ENCODE measurements at places on chromosomes 16 and 17.

GRCh38 chr17:76584427-76585032 is 1.1 kb downstream of the ST6GALNAC2 start:
- DNase-seq: no peak

DNA sequence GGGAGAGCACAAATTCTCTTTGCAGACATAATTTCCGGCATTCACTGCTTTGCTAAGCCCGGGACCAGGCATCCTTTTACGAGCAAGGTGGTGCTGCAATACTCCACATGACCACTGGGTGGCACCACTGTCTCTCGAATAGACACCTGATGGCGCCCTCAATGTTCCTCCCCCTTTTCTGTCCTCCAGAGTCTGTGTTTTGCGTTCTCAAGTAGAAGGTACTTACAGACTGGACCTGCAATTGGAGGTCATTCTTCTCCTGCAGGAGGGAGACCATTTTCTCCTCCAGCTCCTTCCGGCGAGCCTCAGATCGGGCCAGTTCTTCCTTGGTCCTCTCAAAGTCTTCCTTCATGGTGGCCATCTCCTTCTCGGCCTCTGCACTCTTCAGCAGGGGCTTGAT is 45.2 kb downstream of the MYH13 start:
- peak; percentile 45 for DNase-seq

GRCh38 chr16:2776500-2777139 is 460 bp downstream of the ELOB start:
- DNase-seq: peak; percentile 21

GRCh38 chr16:9012848-9013507 is 49.3 kb upstream of the USP7 start:
- no peak for DNase-seq

GRCh38 chr16:85913688-85914422 is 14.9 kb downstream of the IRF8 start:
- no peak for DNase-seq

DNA sequence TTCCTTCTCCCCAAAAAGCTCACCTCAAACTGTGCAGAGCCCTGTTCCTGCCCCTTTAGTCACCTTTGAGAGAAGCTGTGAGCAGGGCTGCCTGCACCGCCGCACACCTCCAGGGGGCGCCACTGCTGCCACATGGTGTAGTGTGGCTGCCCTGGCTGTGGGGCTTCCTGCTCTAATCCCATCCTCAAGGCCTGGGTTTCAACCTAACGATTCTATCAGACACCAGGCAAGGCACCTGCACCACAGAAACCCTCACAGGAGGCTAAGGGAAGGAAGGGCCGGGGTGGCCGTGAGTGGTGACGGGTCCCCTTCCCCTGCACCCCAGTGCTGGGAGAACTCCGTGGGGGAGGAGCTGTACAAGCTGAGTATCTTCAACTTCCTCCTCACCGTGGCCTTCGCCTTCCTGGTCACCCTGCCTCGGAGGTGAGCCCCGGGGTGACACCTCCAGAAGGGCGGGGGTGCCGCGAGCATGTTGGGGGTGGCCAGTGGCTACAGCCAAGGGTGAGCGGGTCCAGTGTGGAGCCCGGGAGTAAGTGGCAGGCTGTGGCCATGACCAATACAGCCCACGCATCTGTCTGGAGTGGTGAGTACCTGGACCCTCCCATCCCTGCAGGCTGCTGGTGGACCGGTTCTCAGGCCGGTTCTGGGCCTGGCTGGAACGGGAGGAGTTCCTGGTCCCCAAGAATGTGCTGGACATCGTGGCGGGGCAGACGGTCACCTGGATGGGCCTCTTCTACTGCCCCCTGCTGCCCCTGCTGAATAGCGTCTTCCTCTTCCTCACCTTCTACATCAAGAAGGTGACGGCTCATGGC is 7.0 kb downstream of the TMC8 start:
- peak; percentile 41 for DNase-seq

DNA sequence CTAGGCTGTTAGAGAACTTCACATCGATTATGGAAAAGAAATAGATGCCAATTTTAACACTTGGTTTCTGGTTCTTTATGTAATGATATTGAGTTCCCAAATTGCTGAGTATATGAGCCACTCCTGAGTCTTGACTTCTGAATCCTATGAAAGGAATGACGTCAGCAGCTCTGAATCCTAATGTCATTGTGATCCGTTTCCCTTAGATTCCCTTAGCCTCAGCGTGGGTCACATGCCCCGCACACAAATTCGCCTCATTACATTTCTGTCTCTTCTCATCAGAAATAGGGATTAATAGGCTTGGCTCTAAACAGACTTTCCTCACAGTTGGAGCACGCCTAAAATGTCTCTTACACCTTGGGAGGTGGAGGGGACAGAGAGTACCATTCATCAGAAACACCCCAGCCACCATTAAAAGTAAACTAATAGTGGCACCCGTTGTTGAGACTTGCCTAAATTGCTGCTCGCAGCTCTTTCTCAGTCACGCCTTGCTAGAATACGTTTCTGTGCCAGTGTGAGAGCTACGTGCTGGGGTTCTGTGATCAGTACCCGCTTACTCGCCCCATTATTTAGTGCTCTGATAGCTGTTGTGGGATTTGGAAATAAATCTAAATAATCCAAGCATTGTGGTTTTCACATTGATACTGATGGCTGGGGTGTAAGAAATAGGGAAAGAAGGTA is 7.1 kb downstream of the MRM3 start:
- no peak for DNase-seq

GRCh38 chr16:46899443-46900143 is 15.4 kb downstream of the GPT2 start:
- DNase-seq: no peak

GRCh38 chr17:60148373-60148772 is 1.4 kb upstream of the CA4 start:
- DNase-seq: no peak

DNA sequence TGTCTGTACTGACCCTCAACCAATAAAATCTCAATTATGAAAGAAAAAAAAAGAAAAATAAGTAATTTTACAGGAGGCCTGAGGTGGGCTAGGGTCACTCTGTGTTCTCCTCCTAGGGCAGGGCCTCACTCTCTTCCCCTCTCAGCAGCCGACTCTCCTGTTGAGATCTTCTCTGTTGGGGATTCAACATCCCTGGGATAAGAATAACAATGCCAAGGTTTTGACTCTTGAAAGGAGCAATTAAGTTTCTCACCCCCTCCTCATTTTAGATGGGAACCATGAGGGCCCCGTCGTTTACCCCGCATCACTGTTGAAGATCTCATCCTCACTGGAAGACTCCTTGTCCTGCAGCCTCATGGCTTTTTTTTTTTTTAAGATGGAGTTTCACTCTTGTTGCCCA is 21.5 kb upstream of the BRCA1 start:
- DNase-seq: no peak

DNA sequence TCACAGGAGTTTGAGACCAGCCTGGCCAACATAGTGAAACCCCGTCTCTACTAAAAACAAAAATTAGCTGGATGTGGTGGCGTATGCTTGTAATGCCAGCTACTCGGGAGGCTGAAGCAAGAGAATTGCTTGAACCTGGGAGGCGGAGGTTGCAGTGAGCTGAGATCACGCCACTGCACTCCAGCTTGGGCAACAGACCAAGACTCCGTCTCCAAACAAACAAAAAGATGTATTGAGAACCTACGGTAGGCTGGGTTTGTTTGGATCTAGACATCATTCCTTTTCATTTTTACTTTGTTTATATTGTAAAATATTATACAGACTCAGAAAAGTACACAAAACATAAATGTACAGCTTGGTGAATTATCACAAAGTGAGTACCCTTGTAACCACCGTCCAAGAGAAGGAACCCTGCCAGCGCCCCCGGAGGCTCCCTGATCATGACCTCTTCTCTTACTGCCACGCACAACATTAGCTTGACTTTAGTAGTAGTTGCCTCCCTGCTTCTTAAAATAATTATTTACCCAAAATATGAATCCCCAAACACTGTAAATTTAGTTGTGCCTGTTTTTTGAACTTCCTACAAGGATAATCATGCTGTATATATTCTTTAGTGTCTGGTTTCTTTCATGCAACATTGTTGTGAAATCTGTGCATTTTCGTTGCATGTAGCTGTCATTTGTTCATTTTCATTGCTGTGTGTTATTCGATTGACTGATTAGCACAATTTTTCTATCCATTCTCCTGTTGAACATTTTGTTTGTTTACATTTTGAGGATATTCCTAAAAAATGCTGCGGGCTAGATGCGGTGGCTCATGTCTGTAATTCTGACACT is 56.5 kb downstream of the KSR1 start:
- DNase-seq: no peak

GRCh38 chr17:31374503-31374902 is 17.0 kb upstream of the RAB11FIP4 start:
- DNase-seq: no peak

GRCh38 chr16:76854234-76854633 is 336.8 kb upstream of the MON1B start:
- DNase-seq: no peak

DNA sequence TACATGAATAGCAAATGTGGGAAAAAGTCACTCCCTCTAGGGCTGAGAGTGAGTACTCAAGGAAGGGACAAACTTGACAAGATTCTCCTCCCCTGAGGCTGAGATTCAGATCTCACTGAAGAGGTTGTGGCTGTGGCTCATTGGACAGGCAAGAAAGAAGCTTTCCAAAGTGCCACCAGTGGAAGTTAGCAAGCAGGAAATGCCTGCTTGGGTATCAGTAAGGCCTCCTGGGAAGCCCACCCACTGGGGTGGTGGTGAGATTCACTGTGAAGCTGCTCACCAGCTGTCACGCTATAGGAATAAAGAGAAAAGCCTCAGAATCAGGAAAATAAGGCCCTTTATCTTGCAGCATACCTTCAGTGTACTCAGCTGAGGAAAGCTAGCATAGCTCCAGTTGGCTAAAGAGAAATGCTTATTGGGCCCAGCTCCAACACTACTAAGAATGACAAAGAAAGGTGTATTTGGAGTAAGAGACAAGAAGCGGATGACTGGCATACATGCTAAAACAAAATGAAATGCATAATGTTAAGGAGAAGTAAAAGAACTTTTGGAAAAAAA is 274.4 kb upstream of the TOM1L1 start:
- DNase-seq: no peak

DNA sequence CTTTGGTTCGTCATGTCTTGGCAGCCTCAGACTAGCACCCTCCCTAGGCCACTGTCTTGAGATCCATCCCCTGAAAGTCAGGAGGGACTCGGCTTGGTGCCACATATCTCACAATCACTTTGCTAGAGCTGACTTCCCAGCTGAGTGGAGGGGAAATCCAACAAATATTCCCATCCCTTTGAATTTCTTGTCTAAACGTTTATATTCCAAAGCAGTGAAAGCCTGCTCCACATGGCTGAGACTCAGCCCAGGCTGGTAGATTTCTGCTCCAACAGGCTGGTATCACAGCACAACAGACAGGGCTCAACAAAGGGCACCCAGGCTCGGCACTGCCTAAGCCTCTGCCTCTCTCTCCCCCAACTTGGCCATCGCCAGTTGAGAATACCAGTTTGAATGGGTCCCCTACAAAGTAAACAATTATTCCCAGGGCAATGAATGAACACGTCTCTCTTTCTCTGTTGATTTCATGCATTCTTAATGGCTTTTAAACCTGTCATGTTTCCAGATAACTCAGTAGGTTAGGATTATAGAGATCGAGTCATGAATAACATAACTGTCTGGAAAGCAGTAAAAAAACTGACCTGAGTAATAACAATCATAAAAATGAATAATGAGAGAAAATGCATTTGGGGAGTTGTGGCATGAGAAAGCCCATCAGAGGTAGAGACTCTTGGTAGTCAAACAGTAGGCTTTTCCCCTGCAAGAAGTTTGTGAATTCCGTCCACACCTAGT is 1.0 kb downstream of the KRT13 start:
- DNase-seq: no peak

GRCh38 chr16:85673529-85674417 is 15.0 kb downstream of the GINS2 start:
- DNase-seq: no peak

GRCh38 chr17:19724501-19725420 is 8.4 kb upstream of the SLC47A2 start:
- peak; percentile 73 for DNase-seq

- DNase-seq: no peak
These were observed 135.8 kb upstream of the CA10 start for GRCh38 chr17:52294301-52294700.

- no peak for DNase-seq
These were observed 12.9 kb upstream of the MEAK7 start for GRCh38 chr16:84517366-84517765.

DNA sequence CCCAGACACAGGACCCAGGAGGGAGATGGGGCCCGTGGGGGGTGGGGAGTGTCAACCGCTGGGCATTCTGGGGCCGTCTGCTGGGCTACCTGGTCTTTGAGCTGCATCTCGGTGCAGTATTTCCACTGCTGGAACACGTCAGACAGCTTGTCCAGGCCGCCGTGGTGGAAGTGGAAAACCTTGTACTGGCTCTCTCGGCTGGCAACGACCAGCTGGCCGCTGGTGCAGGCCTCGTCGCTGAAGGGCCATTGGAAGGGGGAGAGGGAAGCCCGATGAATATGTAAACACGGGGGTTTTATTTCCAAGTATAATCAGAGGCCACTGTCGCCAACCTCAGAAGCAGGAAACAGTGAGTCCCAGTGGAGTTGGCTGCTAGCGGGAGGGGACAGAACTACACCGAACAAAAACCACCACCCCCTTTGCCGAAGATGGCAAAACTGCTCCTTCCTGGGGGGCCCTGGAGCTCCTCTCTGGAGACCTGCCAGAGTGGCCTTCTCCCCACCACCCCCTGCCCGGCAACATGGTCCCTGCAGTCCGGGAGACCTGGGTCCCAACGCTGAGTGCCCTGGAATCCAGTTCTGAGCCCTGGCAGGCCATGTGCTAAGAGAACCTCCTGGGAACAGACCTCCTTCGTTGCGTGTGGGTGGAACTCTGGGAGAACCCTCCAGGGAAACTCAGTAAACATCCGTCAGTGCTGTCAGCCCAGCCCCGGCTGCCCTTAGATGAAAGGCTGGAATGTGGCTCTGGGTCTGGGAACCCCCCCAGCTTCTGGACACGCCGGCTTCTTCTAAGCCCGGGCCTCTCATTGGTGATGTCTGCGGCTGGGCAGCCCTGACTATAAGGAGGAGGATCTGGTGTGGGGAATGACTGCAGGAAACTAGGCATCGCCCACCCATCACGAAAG is 84.1 kb downstream of the TBC1D16 start:
- DNase-seq: no peak

GRCh38 chr17:65975878-65976277 is 216.1 kb downstream of the CEP112 start:
- no peak for DNase-seq

DNA sequence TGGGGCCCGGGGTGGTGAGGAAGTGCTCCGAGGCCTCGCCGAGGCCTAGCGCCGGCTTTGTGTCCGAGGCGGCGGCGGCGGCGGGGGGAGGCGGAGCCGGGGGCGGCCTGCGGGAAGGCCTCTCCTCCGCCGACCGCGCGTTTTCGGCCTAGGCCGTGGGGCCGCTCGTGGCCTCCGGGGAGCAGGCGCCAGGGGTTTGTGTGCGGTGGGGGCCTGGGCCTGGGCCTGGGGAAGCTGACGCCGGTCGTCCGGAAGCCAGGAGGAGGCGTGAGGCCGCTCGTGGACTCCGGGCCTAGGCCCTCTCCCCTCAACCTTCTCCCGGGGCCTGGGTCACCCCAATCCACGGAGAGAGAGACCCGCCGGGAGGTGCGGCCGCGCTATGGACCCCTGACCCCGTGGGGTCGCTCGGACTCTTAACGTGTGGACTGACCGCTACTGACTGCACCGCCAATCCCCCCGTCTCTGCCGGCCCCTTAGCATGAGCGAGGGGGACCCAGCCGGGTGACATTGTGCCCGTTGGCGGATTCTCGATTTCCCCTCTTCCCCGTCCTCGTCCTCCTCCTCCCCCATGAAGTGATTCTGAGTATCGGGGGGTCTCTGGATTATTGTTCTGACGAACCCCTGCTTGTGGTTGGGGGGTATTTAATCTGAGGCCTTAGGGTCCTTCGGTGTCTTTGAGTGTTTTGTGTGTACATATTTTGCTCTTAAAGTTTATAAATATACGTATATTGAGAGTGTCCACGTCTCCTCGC is 660 bp downstream of the RBBP6 start:
- DNase-seq: peak; percentile 52

- no peak for DNase-seq
These were observed 9.0 kb downstream of the GPR179 start for GRCh38 chr17:38334480-38335364.

Data from CD4-positive, alpha-beta T cell treated with Interferon gamma for 1 hour (primary cell).